Transverse colon (tissue), 4 donors: ENCODE measurements at places on chromosomes 11 and 22.

DNA sequence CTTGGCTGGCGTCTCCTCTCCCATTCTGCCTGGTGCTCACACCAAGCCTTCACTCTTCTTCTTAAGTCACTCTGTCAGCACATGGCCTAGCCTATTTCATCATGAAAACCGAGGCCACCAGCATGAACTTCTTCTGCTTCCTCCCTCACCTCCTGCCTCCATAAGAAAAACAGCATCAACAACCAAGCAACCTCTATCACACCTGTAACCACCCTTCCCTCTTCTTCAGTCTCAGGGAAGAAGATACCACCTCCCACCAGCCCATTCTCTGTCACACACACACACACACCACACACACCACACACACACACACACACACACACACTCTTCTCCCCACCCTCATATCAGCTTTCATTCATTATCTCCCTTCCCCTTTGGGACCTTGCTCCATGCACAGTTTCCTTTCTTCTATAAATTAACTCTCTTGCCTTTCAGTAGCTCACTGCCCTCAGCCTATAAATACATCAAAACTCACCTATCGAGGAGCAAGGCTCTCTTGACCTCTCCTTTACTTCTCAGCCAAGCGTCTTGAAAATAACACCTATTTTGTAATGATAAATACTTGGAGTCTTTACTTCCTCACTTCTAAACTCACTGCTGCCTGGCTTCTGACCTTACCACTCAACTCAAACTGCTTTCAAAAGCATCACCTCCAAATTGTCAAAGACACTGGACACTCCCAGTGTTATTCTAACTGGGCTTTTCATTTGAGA lies 36.6 kb downstream of the SC5D start:
- no peaks in the 10 kb centered on the region for H3K27me3 ChIP-seq
- H3K27ac ChIP-seq, result no peak overlapping the region
- DNase-seq, result no peak
- no peak overlapping the region for H3K4me3 ChIP-seq
- H3K36me3 ChIP-seq, result no peaks in the 10 kb centered on the region
- H3K4me1 ChIP-seq, result no peaks in the 10 kb centered on the region

GRCh38 chr22:37953062-37953436 lies 352 bp downstream of the C22orf23 start:
- peak overlapping the region; percentile 80 for H3K27ac ChIP-seq
- peaks cover 18% of the 10 kb centered on the region for H3K4me1 ChIP-seq
- DNase-seq, result no peak
- peak overlapping the region; percentile 95 for H3K4me3 ChIP-seq
- peaks cover 12% of the 10 kb centered on the region for H3K36me3 ChIP-seq

- H3K4me1 ChIP-seq, result no peaks in the 10 kb centered on the region
- no peaks in the 10 kb centered on the region for H3K36me3 ChIP-seq
- no peaks in the 10 kb centered on the region for H3K27me3 ChIP-seq
- H3K4me3 ChIP-seq, result no peak overlapping the region
- DNase-seq, result no peak
- no peak overlapping the region for H3K27ac ChIP-seq
These were observed 368.2 kb upstream of the CADM1 start for GRCh38 chr11:115872416-115872815.

DNA sequence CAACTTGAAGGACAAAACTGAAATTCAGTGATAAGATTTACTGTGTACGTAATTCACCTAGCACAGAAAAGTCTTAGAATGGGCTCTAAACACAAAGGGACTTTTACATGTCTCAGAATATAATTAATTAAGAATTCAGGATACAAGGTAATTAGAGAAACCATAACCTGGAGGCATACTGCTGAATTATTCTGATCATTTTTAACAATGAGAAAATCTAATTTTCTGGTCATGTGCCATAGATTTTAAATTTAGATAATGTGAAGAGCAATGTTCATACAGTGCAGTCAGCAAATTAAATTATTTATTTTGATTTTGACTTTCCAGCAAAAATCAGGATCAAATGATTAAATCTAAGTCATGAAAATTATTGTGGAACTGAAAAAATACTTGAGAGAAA lies 67.0 kb upstream of the MTNR1B start:
- H3K27me3 ChIP-seq, result no peaks in the 10 kb centered on the region
- no peaks in the 10 kb centered on the region for H3K4me1 ChIP-seq
- no peak for DNase-seq
- no peak overlapping the region for H3K27ac ChIP-seq
- no peak overlapping the region for H3K4me3 ChIP-seq
- H3K36me3 ChIP-seq, result no peaks in the 10 kb centered on the region

DNA sequence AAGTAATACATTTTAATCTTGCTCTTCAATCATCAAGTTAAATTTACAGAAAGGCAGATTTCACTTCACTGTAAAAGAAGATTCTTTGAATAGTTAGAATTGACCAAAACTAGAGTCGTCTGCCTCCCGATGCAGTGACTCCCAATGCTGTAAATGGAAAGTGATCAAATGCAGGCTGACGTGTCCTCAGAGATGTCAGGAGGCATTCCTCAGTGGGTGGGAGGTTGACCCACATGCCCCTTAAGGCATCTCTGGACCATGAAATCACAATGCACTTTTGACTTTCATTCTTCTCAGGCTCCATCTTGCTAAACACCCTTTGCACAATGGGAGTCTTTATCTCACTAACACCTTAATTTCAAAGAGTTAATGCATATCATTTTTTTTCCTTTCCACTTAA lies 19.0 kb upstream of the CECR2 start:
- no peak overlapping the region for H3K27ac ChIP-seq
- DNase-seq, result no peak
- H3K27me3 ChIP-seq, result no peaks in the 10 kb centered on the region
- H3K36me3 ChIP-seq, result no peaks in the 10 kb centered on the region

DNA sequence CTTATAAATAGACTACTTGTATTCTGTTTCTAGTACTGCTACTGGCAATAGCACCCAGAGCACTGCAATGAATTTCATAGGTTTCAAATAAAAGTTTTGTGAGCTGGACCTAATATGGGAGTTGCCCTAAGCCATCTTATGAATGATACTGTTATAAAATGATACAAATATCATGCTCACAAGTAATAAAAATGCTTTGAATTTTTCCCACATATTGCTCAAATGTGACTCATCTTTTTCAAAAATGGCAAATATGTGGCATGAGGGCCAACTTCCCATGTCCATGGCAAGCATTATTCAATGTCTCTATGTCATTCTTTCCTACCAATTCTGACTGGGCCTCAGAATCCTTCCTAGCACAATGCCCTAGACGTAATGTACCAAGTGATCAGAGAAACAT lies 137.6 kb downstream of the TRPC6 start:
- no peaks in the 10 kb centered on the region for H3K4me1 ChIP-seq
- no peak overlapping the region for H3K4me3 ChIP-seq
- no peak overlapping the region for H3K27ac ChIP-seq
- H3K27me3 ChIP-seq, result no peaks in the 10 kb centered on the region
- no peaks in the 10 kb centered on the region for H3K36me3 ChIP-seq
- no peak for DNase-seq

- H3K4me3 ChIP-seq, result no peak overlapping the region
- H3K36me3 ChIP-seq, result no peaks in the 10 kb centered on the region
These were observed 116.2 kb downstream of the KIF18A start for GRCh38 chr11:27991736-27992135.

DNA sequence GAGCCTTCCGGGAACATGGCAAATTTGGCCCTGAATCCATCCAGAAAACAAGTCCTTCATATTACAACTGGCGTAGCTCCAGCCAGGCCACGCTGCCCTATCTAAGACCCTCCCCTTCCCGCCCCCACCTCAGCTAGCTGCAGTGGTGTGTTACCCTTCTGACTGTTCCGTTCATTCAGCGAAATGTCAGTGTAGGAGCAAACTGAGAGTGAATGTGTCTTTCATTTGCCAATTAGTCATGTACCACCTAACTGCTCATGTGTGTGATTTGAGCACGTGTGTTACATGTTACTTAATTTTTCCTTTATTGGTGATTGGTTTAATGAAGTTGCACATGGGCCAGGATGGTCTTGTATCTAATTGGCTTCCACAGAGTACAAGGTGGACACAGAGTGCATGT lies 34.8 kb upstream of the POU2AF1 start:
- no peak overlapping the region for H3K4me3 ChIP-seq
- H3K4me1 ChIP-seq, result peaks cover 24% of the 10 kb centered on the region
- no peaks in the 10 kb centered on the region for H3K27me3 ChIP-seq
- no peaks in the 10 kb centered on the region for H3K36me3 ChIP-seq

GRCh38 chr11:12182676-12183541 lies 72.5 kb downstream of the MICAL2 start:
- no peaks in the 10 kb centered on the region for H3K36me3 ChIP-seq
- H3K4me3 ChIP-seq, result no peak overlapping the region
- peaks cover 45% of the 10 kb centered on the region for H3K4me1 ChIP-seq

- DNase-seq, result no peak
- no peaks in the 10 kb centered on the region for H3K27me3 ChIP-seq
- no peaks in the 10 kb centered on the region for H3K4me1 ChIP-seq
- no peak overlapping the region for H3K27ac ChIP-seq
- no peak overlapping the region for H3K4me3 ChIP-seq
- H3K36me3 ChIP-seq, result no peaks in the 10 kb centered on the region
These were observed 691.4 kb upstream of the CCDC179 start for GRCh38 chr11:23551706-23552105.

DNA sequence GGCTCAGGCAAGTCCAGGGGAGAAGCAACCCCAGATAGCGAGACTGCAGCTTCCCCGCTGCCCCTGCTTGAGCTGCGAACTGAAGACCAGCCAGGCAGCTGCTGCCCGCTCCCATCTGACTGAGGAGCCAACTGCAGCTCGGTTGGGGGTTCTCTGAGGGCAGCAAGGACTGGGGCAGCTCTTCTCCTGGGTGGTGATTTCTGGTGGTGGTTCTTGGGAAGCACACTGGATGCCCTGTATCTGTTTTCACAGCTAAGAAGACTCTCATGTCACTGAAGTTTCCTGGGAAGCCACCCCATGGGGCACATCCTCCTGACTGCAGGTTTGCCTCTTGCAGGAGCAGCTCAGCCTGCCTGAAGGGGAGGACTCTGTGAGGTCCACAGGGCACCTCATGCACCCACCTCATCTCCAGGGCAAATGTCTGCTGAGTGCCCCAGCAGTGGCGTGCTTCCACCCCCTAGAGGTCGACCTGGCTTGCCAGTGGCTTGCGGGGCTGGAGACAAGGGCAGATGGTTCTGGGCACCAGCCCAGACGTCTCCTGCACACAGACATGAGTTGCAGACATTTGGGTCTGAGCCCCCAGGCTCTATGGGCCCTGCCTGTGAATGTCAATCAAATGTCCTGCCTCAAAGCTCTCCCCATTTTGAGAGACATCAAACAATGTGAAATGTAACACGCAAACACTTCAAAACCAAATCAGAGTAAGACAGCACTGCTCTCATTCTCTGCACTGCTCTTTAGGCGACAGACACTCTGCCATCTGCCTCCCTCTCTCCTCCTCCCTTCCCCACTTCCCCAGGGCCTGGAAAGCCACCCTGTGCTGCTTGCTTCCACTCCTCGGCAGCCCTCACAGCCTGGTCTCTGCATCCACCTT lies 800.9 kb downstream of the BRD1 start:
- no peaks in the 10 kb centered on the region for H3K4me1 ChIP-seq
- no peak overlapping the region for H3K27ac ChIP-seq
- no peak overlapping the region for H3K4me3 ChIP-seq
- DNase-seq, result no peak

DNA sequence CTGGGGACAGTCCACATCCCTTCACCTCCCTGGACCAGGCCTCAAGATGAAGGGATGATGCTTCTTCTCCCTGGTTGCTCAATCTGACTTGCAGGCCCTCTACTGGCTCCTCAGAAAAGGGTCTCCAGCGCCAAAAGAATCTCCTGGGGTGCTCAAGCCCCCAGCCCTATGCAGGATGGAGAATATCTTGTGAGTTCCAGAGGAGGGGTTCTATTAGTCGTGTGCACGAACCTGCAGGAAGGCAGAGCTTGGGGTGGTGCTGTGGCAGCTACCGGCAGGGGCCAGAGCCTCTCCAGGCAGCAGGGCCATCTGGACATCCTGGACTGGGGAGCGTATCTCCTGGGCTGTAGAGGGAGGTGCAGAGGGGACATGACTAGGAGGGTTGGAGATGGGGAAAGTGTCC lies 1339.5 kb downstream of the BRD1 start:
- no peak overlapping the region for H3K4me3 ChIP-seq
- no peak overlapping the region for H3K27ac ChIP-seq
- H3K27me3 ChIP-seq, result peaks cover 63% of the 10 kb centered on the region
- no peaks in the 10 kb centered on the region for H3K36me3 ChIP-seq

DNA sequence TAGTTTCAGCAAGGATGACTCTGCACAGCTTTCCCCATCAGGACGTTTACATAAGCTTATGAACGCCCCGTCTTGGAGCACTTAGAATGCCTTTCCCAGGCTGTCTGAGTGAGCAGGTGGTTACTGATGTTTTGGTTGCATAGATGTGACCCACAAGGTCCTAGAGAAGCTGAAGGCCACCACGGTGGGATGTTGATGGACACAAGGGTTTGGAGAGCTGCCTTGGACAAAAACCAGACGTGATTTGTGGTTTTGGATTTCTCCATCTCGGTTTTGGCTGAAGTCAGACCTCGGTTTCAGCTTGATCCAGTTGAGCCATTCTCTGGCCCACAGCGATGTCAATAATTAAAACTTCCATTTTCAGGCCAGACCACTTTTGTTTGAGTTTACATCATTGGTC lies 151.9 kb downstream of the LDLRAD3 start:
- DNase-seq, result no peak
- no peak overlapping the region for H3K4me3 ChIP-seq
- no peaks in the 10 kb centered on the region for H3K27me3 ChIP-seq
- H3K27ac ChIP-seq, result no peak overlapping the region
- H3K36me3 ChIP-seq, result no peaks in the 10 kb centered on the region

DNA sequence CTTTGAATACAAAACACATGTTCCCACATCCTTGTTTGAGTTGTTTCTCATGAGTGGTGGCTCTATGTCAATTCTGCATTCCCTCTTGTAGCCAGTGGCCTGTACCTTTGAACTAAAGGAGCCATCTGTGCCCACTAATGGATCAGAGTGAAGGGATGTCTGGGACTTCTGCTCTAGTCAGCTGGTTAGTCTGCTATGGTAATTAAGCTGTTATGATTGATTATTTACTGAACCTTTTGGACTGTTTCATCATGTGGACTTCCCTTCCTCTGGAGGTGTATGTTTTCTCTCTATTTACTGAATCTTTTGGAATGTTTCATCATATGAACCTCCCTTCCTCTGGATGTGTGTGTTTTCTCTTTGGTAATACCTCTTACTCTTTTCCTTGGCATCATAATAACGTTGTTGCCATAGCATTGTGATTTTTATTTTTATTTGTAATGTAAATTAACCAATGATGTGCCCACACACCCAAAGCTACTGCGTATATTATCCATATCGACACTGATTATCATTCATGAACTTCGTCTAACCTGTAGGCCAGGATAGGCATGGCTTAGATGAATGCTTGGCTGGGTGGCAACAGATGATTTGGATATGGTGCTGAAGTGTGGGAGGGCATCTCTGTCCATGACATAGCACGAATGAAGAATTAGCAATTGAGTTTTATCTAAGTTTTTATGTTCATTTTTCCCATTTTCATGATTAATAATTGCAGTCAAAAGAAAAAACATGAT lies 112.3 kb upstream of the SORL1-AS1 start:
- no peak for DNase-seq
- no peak overlapping the region for H3K27ac ChIP-seq
- no peak overlapping the region for H3K4me3 ChIP-seq
- no peaks in the 10 kb centered on the region for H3K4me1 ChIP-seq
- H3K36me3 ChIP-seq, result no peaks in the 10 kb centered on the region
- H3K27me3 ChIP-seq, result no peaks in the 10 kb centered on the region
